Fibroblast of the aortic adventitia (primary cell): ENCODE measurements at places on chromosomes 3 and 15. TPM values are rescaled to one million over a fixed set of nuclear protein-coding genes. Genes with fewer than 3 reads are reported as not detected.

The SLC12A1 gene
- under 0.01 TPM in 1 of 2 replicates, not detected in the other for total RNA-seq

The CAMK2N2 gene
- total RNA-seq, result 0.09 and 0.41 TPM in 2 replicates

The CKMT1B gene
- total RNA-seq, result not detected in 2 replicates

The GPR149 gene
- not detected in 2 replicates for total RNA-seq

The ACOX2 gene
- 19.2 and 29.5 TPM in 2 replicates for total RNA-seq
